Activated gamma-delta T cell treated with Interleukin-2 at 50 U/mL for 16 hours (primary cell): ENCODE measurements at places on chromosomes 6 and 20.

- DNase-seq = no peak
Measured at GRCh38 chr6:144468709-144469108, 183.6 kb downstream of the UTRN start.

- DNase-seq = no peak
Measured at GRCh38 chr6:83928286-83928685, 68.8 kb downstream of the CYB5R4 start.

DNA sequence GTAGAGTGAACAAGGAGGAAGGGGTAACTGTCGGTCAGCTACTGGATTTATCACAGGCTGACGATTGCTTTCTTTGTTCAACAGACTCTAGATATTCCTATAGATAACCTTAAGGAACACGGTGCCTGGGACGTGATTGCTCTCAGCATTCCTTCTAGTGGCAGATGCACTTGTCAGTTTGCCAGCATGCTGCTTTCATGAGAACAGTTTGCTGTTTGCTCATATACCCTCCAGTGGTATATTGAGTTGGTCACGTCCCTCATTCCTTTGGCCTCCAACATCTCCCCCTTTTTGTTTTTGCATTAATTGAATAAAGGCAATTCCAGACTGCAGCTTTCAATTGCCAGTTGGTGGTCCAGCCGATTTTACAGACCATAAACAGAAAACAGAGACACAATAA, 76.8 kb upstream of the BTN3A2 start:
- no peak for DNase-seq

GRCh38 chr6:116316772-116317467, 37.2 kb upstream of the TSPYL1 start:
- DNase-seq = no peak

- no peak for DNase-seq
Measured at GRCh38 chr6:132132924-132133639, 181.9 kb upstream of the CCN2 start.

GRCh38 chr6:106976270-106976669, 1.7 kb upstream of the CD24 start:
- DNase-seq = no peak

DNA sequence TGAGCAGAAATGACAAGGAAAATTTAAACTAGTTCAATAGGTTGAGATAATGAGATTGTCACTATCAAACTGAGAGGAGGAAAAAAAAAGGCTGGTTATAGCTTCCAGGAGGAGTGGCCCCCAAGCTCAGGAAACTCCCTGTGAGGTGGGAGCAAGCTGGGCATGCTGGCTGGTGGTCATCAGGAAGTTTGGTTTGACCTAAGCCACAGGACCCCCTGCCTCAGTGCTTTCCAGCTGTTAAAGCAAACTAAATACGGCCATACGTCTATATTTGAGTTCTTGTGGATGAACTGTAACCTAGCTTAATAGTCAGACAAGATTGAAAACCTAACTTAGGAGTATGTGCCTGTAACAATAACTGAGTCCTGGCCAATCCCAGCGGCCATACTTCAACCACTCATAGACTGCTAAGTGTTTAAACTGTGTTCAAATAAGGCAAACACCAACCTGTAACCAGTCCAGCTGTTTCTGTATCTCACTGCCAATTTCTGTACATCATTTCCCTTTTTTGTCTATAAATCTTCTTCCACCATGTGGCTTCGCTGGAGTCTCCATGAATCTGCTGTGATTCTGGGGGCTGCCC, 24.6 kb upstream of the ZBTB24 start:
- no peak for DNase-seq

DNA sequence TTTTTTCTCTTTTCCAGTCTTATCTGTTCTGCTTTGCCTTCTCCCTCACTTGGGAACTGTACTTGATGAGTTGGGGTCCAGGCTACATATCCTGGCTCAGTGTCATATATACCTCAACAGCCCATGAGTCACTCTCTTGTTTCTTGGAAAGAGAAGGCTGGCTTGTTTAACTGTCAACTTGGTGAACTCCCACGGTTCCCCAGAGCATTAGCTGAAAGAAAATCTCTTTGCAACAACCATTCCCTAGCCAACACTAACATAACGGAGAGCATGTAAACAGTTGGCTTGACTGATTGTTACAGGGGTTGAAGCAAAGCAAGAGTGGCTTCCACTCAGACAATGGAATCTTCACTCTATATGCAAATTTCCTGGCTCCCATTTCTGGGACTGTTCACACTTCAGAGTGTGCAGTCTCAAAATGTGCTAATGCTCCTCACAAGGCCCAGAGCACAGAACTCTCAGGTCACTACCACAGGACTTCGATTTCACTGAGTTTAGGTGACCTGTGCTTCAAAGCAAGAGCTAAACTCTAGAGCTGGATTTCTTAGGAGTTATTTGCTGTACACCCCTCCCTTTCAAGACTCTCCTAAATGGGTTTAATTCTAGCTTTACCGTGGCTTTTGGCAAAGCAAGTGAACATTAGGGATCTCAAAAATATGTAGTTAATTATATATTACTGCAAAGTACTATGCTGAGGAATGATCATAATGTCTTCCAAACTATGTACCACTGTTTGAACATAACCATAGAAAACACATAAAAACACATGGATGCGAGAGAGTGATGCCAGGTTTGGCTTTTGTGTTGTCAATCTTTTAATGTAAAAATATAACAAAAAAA, 609.8 kb downstream of the RFPL4B start:
- no peak for DNase-seq

GRCh38 chr6:125554456-125554855, 195.0 kb upstream of the HEY2 start:
- no peak for DNase-seq

- no peak for DNase-seq
Measured at GRCh38 chr20:49422161-49422560, 60.3 kb downstream of the KCNB1 start.

GRCh38 chr20:23943304-23943703, 45.3 kb downstream of the GGTLC1 start:
- no peak for DNase-seq

GRCh38 chr6:167140589-167141474, 16.9 kb downstream of the GPR31 start:
- DNase-seq = no peak

DNA sequence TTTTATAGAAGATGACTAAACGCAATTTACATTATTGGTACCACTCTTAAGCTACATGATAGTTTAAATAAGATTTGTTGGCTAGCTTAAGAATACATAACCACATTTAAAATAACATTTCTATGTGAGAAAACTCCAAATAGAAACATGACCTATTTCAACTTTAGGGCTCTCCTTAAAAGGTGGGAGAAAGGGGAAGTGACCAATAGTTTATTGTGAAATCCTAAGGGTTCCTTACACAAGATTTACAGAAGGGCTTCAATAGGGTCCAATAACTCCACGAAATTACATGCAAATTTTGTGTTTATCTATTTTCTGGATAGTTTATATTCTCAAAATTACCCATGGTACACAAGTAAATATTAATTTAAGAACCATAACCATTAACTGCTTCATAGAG, 91.6 kb upstream of the DST start:
- DNase-seq = no peak

GRCh38 chr20:41395667-41396664, 29.3 kb upstream of the EMILIN3 start:
- DNase-seq = no peak

- no peak for DNase-seq
Measured at GRCh38 chr20:52859156-52859876, 112.8 kb upstream of the TSHZ2 start.

GRCh38 chr20:37598575-37599342, 71.1 kb upstream of the BLCAP start:
- no peak for DNase-seq

GRCh38 chr6:111599259-111599658, 6.4 kb downstream of the TRAF3IP2 start:
- no peak for DNase-seq

GRCh38 chr20:31667315-31668285, 29.9 kb downstream of the COX4I2 start:
- DNase-seq = no peak

DNA sequence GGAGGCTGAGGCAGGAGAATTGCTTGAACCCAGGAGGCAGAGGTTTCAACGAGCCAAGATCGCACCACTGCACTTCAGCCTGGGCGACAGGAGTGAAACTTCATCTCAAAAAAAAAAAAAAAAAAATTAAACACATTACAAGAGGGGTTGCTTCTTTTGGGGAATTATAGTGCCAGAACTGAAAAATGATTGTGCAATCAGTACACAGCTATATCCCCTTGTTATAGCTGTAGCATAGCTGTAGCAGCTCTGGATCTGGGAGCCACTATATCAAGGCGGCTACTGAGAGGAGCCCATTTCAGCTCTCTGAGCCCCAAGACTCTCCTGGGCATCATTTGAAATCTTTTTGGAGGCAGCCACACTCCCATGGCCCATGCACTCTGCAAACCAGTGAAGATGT, 334.3 kb downstream of the TFAP2A start:
- DNase-seq = no peak
